NCI-H1048 (cell line): ENCODE measurements at places on chromosomes 16 and 17.

DNA sequence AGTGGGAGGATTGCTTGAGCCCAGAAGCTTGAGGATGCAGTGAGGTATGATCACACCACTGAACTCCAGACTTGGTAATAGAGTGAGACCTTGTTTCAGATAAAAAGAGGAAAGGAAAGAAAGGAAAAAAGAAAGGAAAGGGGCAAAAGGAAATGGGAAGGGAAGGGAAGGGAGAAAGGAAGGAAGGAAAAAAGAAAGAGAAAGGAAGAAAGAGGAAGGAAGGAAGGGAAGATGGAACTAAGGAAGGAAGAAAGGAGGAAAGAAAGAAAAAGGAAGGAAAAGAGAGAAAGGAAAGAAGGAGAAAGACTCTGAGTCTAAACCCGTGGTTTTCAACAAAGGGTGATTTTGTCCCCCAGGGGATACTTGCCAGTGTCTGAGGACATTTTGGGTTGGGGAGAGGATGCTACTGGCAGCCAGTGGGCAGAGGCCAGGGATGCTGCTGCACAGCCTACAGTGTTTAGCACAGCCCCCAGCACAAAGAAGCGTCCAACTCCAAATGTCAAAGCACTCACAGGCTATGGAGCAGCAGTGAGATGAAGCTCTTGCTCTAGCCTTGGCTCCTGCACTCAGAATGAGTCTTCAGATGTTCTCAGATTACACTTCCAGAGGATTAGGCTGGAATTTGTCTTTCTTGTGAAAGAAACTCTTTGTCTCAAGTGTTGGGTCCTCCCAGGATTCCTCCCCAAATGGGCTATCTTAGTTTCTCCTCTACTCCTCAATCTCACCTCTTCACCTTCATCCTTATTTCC, 64.2 kb downstream of the BMERB1 start:
- DNase-seq = no peak

DNA sequence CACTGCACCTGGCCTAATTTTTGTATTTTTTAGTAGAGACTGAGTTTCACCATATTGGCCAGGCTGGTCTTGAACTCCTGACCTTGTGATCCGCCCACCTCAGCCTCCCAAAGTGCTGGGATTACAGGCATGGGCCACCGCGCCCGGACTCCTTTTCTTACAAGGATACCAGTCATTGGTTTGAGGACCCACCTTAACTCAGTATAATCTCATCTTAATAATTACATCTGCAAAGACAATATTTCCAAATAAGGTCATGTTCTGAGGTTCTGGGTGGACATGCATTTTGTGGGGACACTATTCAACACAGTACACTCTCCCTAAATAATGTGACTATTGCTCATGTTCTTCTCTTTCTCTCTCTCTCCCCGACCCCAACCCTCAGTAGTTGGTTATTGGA, 63.7 kb downstream of the ERCC4 start:
- no peak for DNase-seq

DNA sequence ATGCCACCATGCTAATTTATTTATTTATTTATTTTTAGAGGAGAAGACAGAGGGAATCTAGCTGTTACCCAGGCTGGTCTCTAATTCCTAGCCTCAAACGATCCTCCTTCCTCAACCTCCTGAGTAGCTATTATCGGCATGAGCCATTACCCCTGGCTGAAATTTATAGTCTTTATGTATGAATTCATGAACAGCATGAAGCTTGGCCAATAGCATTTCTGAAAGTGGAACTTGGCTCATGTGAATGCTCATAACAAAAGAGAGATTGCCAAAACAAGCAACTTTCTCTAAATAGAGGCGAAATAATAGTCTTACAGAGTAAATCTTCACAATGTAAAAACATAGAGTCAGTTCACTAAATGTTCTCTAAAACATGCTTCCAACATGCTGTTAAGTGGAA, 30.1 kb upstream of the SMURF2 start:
- DNase-seq = no peak

GRCh38 chr17:17952691-17953090, 19.5 kb downstream of the TOM1L2 start:
- DNase-seq = no peak

GRCh38 chr16:22103441-22103840, 11.1 kb downstream of the VWA3A start:
- no peak for DNase-seq

DNA sequence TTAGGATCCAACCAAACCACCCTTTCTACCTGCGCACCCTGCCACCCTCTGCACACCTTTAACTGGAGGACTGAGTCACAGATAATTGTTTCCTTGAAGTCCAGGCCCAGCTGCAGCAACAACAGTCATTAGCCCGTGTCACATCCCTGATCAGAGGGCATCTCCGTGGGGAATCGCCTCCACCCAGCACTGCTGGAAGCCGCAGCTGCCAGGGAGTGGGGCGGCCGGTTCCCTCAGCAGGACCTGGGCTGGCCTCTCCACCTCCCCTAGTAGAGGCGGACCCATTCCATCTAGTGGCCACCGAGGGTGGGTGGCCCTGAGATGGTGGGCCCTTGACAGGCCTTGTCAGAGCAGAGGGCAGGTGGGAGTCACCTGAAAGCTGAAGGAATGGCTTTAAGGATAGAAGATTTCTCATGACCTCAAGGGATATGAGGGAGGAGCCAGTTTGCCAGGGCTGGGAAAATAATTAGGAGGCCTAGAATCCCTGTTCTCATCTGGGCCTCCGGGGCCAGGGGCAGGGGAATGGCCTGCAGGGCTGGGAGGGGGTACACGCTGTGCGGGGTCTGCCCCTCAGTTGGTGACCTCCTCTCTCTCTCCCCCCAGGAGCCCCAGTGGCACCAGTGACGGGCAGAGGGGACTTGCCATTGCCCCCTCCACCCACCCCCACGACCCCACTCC, 6.2 kb downstream of the PRSS53 start:
- DNase-seq = no peak

DNA sequence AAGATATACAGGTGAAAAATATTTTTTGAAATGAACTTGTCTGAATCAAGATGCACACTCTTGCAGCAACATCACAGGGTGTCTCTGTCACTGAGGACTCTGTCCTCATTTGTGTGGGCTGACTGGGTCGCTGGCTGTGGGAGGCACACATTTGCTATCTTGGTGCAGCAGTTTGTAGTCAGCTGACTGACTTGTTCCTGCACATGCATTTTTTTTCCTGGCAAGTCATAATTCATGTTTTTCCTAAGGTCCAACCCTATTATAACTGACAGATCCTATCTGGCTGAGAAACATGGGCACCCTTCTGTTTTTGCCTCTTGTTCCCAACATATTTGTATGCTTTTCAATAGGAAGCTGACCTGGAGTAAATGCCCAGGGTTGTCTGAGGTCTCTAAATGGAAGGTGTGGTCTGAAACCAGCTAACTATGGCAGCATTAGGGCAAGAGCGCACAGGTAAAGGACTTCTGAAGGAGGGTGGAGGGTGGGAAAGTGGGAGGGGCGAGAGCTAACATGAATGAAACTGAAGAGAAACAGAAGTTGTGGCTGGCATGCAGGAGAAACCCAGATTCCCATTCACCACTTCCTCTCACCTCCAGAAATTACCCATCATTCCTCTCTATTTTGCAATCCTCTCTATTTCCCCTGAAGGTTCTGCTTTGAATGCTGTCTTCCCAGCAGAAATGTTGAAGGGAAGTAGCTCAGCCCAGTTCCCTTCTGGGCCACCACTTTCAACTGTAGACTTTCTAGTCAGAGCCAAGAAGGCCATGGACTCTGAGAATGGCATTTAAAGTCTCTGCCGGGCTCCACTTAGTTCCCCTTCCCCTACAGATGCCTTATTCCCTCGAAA, 166.1 kb downstream of the PRKCA start:
- DNase-seq = no peak

DNA sequence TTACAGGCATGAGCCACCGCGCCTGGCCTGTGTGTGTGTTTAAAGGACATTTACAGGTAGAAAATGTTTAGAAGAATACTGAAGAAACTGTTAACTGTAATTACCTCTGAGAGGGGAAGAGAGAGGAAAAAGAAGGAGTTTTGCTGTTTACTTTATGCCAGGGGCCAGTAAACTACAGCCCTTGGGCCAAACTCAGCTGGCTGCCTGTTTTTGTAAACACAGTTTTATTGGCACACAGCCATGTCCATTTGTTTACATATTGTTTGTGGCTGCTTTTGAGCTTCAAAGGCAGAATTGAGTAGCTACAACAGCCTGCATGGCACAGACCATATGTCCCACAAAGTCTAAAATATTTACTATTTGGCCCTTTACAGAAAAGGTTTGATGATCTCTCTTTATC, 76.4 kb downstream of the GPR139 start:
- DNase-seq = no peak

- no peak for DNase-seq
Measured at GRCh38 chr16:50674831-50675230, 6.3 kb downstream of the SNX20 start.

GRCh38 chr17:33977729-33978514, 277.2 kb upstream of the CCL2 start:
- no peak for DNase-seq

- DNase-seq = no peak
Measured at GRCh38 chr16:58850019-58850677, 116.0 kb upstream of the GOT2 start.

DNA sequence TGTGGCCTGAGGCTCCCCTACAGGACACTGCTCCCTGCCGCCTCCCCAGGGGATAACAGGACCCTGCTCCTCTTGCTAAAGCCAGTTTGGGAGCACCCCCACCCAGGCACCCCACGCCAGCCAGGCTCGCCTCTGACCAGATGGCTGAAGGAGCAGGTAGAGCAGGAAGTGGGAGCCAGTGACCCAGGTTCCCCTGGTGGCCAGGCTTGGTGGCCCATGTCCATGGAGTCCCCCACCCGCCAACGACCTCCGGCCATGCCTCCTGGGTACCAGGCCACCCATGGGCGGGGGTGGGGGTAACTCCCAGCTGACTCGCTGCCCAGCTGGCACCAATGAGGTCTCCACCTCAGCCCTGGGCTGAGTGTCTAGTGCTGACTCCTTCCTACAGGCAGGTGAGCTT, 10.0 kb downstream of the BCAR1 start:
- no peak for DNase-seq

- DNase-seq = no peak
Measured at GRCh38 chr16:89004209-89004831, 27.3 kb upstream of the CBFA2T3 start.

- DNase-seq = no peak
Measured at GRCh38 chr17:59505610-59506276, 59.7 kb upstream of the DHX40 start.

DNA sequence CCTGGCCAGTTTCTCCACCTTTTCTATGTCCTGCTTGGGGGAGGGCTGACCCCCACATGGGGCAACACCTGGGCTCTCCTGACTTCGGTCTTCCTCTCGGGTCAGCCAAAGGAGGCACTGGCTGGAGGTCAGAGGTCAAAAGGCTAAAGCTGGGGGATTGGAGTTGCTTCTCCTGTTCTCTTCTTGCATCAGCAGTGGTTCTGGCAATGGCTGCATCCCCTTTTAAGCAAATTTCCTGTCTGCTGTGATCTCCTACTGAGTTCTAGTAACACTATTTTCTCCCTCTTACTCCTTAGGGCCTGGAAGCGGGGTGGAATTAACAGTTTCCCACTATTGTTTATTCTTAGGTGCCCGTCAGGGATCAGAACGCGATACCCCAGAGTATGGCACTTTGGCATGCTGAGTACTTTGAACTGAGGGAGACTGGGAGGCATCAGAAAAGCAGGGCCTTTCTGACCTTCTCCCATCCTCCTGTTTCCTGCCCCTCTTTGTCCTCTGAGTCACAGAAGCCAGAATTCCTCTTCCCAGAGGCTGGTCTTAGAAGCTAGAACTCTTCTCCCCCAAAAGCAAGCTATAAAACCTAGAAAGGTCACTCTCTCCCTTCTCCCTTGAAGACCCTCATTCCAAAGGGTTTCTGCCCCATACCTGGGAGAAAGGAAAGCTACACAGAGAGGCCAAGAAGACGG, 268.2 kb downstream of the STX8 start:
- DNase-seq = no peak

DNA sequence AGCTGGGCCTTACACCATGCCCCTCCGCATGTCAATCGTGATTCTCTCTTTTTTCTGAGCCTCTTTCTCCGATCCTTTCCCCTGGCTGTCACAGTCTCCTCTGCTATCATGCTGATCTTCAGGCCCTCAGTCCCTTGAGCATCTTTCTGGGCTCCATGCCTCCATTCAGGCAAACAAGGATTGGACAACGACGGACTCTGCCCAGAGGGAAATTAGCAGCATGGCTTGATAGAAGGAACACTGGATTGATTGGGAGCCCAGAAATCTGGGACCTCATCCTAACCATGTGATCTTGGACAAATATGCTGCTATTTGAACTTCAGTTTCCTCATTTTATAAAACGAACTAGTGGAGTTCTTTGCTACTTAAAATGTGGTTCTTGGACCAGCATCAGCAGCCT, 19.6 kb upstream of the PHF12 start:
- DNase-seq = no peak

GRCh38 chr17:75067856-75068255, 19.9 kb upstream of the SLC16A5 start:
- DNase-seq = no peak

DNA sequence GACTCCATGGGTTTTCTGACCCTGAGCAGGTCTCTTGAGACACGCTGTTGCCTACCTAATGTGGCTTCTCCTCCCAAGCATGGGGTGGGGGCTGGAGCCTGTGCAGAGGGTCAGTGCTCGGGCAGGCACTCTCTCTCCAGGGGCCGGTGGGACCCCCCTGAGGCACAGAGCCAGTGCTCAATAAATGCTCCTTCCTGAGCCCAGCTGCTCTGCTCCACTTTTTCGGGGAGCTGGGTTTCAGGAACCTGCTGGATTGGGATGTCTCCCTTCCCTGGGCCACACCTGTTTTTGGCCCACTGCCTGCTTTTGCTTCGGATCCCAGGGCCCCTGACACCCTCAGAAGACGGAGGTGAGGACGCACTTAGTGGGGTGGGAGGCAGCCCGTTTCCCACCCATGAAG, 1.3 kb upstream of the TRIM65 start:
- DNase-seq = no peak

DNA sequence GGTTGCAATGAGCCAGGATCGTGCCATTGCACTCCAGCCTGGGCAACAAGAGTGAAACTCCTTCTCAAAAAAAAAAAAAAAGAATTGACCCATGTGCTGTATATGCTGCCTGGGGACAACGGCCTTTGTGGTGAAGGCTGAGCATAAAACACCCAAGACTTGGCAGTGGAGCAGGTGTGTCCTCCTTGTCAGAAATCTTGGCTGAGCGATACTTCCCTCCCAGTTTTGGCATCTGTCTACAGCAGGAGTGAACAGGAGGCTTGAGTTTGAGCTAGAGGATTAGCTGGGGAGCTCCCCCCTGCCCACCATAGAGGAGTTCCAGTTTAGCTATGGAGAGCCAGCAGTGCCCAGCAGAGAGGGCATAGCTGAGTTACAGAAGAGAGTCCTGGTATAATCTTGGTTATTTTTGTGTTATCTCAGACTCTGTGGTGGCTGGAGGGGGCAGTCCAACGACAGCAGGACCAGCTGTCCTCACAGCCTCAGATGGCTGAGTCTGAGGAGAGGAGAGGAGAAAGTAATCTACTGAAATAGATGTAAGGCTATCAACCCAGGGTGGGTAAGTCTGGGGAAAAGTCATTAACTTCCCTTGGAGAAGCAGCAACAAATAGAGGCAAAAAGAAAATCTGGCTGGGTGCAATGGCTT, 18.4 kb downstream of the SP2 start:
- DNase-seq = no peak

GRCh38 chr17:1592751-1593629, 30.4 kb upstream of the PITPNA start:
- DNase-seq = no peak
